ENCODE measurements at places on chromosomes 1 and 21.

DNA sequence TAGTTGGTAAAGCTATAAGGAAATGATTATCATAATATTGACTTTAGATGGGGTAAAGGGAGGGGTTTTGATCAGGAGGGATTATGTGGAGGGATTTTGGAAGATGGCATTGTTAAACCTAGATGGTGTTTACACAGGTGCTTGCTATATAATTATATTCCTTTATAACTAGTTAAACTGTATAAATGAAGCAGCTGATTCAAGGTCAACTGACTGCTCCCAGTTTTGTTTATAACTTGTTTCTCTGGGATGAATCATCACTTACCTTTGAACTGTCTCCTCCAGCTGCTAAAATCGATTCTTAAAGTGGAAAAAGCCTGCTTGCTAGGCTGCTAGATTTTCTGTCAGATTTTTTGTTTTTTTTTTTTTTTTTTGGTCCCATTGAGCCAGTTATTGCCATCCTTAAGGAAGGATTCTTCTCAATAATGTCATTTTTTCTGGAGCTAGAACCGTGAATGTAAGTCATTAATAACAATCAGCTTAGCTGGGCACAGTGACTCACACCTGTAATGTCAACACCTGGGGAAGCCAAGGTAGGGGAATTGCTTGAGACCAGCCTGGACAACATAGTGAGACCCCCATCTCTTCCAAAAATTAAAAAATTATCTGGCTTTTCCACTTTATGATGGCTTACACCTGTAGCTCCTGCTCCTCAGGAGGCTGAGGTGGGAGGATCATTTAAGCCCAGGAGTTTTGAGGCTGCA is 153.2 kb downstream of the PIK3R3 start:
- DNase-seq = no peak

DNA sequence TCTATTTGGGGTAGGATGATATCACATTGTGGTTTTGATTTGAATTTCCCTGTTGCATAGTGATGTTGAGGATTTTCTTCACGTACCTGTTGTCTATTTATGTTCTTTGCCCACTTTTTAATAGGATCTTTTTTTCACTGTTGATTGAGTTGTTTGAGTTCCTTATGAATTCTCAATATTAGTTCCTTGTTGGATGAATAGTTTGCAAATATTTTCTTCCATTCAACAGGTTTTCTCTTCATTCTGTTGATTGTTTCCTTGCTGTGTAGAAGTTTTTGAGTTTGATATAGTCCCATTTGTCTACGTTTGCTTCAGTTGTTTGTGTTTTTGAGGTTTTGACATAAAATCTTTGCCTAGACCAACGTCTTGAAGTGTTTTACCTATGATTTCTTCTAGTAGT is 369.5 kb upstream of the CAMK1G start:
- DNase-seq = no peak

- DNase-seq = peak; percentile 16
Measured at GRCh38 chr1:53086491-53087070, 24.6 kb downstream of the PODN start.

DNA sequence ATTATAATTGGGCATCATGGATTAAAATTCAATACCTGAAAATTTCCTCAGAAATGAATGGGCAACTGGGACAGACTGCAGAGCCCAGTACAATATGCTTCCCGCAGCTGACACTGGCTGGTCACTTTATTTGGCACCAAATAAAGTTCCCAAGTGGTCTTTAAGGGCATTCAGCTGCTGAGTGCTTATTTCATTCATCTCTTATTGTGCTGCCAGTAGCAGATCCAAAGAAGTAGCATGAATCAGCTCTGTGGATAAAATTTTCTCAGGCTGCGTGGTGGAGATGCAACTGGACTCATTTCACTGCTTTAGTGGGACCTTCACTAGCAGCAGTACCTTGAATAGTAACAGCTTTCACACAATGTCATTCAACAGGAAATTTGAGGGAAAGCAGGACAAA is 226.3 kb upstream of the ADGRL2 start:
- no peak for DNase-seq

GRCh38 chr21:36255663-36256062 is 64.3 kb upstream of the MORC3 start:
- DNase-seq = peak; percentile 86

DNA sequence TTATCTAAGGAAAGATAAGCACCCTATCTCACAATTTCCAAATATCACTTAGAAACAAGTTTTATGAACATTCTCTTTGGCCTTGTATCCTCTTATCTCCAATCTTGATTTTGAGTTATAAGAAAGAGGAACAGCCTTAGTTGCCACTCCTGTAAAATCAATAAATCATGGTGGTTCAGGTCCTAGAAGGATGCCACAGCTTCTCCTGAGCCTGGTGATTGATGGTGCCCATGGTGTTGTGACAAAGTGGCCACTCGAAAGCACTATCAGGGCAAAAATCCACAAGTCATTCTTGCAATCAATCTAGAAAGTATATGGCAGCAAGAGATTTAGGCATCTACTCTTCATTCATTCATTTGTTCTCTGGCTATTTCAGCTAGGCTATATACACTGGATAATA is 27.8 kb downstream of the GBP6 start:
- no peak for DNase-seq

DNA sequence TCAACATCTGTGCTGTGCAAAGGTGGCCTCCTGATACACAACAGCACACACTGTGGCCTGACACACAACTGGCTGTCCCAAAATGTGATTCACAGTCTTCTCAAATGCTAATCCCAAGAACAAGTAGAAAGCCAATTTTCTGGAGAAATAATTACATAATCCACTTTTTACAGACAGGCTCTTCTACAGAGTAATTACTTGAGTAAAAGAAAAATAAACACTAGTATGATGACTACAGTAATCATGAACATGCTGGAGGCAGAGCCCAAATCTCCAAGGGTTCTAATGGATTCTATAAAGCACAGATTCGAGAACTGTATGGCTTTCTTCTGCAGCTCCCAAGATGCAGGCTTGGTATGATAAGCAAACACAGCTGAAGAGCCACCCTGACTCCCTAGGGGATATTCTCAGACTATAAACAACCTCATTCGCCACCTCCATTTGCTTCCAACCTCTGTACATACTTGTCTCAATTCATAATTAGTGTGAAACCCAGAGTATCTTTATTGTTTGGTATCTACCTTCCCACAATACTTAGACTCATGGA is 81.9 kb downstream of the SIPA1L2 start:
- DNase-seq = no peak

- no peak for DNase-seq
Measured at GRCh38 chr1:117150316-117150715, 28.8 kb upstream of the TRIM45 start.

GRCh38 chr1:202112859-202113689 is 9.6 kb upstream of the GPR37L1 start:
- no peak for DNase-seq

GRCh38 chr1:87951852-87952251 is 623.2 kb downstream of the LMO4 start:
- no peak for DNase-seq

GRCh38 chr1:37809942-37810341 is 1.9 kb upstream of the YRDC start:
- DNase-seq = no peak

- DNase-seq = no peak
Measured at GRCh38 chr1:32894019-32894600, 7.1 kb downstream of the TMEM54 start.

GRCh38 chr21:46128106-46128932 is 27.1 kb downstream of the FTCD start:
- DNase-seq = no peak

DNA sequence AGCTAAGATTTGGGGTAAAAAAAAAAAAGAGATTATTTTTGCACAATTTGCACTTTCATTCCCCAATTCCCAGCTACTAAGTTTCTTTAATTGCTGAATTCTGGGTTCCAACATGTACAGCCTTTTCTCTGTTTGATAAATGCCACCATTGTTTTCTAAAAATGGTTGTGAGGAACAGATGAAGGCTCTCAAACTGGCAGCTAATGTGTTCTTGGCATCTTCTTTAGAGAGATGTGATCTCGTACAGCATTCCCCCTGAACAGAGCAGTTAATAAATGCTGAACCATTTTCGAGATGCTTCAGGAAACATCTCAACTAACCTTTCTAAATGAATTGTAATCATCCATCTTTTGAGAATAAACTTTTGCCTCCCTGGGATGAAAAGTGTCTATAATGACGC is 107.9 kb upstream of the DYNLT5 start:
- no peak for DNase-seq

All from SJCRH30 (cell line).